ENCODE measurements at places on chromosomes 13 and 19.

DNA sequence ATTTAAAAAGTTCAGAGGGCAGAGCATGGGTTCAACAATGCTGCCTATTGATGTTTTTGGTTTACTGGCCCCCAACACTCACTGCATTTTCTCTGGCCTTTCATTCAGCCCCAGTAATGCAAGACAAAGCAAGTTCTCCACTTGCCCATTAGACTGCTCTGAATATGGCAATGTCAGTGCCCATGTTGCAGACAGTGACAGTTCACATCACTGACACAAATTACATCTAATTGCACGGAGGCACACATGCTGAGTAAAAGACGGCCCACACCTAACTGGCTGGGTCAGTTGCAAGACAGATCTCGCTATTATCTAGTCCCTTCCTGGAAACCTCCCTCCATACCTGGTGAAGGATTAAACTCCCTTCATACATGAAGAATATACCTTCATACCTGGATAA, 54.0 kb downstream of the ENOX1 start:
- no peak for DNase-seq

- DNase-seq: peak; percentile 72
Measured at GRCh38 chr13:57630661-57631595, 616 bp upstream of the PCDH17 start.

DNA sequence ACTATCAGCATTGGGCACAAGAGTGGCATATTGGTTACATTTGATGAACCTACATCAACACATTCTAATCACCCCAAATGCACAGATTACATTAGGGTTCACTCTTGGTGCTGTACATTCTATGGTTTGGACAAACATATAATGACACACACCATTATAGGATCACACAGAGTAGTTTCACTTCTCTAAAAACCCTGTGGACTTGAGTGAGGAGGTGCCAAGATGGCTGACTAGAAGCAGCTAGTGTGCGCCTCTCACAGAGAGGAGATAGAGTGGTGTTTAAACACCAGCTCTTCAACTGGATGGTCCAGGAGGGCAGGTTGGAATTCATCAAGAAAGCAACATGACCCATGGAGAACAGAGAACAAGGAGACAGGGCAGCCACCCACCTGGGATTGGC, 265.6 kb downstream of the TDRD3 start:
- DNase-seq: no peak

DNA sequence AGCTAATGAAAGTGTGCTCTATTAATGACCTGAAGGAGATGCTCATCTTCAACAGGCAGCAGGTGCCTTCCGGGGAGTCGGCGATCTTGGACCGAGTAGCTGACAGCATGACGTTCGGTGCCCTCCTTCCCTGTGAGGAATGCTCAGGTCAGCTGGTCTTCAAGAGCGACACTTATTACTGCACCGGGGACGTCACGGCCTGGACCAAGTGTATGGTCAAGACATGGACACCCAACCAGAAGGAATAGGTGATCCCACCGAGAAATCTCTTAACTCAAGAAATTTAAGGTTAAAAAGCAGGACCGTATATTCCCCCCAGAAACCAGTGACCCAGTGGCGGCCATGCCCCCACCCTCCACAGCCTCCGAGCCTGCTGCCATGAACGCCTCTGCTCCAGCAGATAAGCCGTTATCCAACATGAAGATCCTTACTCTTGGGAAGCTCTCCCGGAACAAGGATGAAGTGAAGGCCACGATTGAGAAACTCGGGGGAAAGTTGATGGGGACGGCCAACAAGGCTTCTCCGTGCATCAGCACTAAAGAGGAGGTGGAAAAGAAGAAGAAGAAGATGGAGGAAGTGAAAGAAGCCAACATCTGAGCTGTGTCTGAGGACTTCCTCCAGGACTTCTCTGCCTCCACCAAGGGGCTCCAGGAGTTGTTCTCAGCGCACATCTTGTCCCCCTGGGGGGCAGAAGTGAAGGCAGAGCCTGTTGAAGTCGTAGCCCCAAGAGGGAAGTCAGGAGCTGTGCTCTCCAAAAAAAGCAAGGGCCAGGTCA, 22.8 kb upstream of the ANKRD10 start:
- no peak for DNase-seq

- no peak for DNase-seq
Measured at GRCh38 chr13:79258489-79258888, 147.6 kb downstream of the RBM26 start.

GRCh38 chr13:76798037-76798436, 88.2 kb downstream of the KCTD12 start:
- DNase-seq: no peak

DNA sequence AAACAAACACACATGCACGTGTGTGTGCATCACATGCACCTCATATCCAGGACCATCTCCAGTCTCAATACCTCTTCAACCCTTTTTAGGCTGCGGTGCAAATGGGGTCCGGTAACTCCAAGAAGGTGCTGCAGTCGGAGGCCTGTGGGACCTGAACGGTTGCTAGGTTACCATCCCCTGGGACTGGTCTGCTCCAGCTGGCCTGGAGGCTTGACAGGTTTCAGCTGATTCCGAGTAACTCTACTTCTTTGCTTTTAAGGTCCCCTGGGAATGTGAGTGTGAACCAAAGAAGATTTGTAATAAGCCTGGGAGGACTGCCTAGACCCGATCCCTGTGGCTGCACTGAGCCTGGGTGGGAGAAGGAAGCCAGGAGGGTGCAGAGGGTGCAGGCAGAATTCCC, 117.5 kb downstream of the CCNA1 start:
- DNase-seq: no peak

DNA sequence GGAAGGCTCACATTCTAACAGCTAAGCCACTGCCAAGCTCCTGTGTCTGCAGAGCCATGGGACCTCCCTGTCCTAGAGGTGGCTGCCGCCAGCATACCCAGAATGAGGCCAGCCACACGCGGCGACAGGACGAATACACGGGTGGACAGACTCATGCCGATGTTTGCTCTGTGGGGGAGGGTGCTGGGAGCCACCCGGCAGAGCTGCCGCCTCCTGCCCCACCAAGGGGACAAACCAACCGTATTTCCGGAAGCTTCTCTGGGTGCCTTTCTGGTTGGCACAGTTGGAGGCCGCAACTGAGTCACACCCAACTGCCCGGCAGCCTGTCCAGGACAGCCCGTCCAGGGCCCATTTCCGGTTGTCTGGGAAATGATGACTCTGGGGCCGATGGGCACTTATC, 20.3 kb downstream of the C13orf46 start:
- no peak for DNase-seq

GRCh38 chr13:22103046-22104027, 432.5 kb downstream of the FGF9 start:
- DNase-seq: no peak

GRCh38 chr19:2409352-2409912, 18.0 kb downstream of the TIMM13 start:
- no peak for DNase-seq

DNA sequence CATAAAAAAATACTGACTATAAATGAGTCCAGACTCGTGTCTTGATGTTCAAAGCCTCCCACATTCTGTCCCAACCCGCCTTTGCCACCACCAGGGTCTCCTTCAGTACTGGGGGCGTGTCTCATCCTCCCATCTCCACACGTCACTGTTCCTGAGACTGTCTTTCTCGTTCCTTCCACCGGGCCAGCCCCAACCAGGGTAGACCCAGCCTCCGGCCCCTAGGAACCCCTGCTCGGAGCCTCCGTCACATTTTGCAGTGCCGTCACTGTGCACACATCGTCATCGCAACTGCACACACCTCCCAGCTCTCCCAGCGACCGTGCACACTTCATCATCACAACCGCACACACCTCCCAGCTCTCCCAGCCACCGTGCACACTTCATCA, 73.4 kb downstream of the SPACA7 start:
- no peak for DNase-seq

DNA sequence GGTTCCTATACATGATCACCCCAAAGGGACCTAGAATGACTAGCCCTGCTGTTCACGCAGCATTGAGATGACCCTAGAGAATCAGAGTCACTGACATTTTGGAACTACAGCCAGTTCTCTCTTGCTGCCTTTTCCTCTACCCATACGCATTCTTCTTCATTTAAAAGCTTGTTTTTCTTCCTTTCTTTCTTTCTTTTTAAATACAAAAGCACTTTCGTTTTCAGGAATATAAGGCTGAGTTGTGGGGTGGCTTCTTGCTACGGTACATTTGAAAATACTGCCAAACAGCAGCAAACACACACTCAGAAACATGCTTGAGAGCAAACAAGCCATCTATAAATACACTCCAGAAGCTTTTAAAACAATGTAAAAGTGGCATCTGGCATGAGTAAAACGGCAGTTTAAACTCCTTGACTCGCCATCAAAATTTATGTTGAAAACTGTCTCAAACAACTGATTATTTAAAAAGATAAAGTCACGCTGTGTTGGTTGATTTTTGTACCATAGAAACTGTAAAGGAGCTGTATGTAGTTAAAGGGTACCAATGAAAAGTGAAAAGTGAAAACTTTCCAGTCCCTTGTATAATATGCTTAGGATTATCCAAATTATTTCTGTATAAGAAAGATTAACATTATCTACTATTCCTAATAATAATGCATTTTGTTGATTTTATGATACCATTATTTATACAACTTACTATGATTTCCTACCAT, 95.6 kb downstream of the PCDH9 start:
- DNase-seq: no peak

- DNase-seq: no peak
Measured at GRCh38 chr13:112521073-112521685, 66.8 kb downstream of the TUBGCP3 start.

DNA sequence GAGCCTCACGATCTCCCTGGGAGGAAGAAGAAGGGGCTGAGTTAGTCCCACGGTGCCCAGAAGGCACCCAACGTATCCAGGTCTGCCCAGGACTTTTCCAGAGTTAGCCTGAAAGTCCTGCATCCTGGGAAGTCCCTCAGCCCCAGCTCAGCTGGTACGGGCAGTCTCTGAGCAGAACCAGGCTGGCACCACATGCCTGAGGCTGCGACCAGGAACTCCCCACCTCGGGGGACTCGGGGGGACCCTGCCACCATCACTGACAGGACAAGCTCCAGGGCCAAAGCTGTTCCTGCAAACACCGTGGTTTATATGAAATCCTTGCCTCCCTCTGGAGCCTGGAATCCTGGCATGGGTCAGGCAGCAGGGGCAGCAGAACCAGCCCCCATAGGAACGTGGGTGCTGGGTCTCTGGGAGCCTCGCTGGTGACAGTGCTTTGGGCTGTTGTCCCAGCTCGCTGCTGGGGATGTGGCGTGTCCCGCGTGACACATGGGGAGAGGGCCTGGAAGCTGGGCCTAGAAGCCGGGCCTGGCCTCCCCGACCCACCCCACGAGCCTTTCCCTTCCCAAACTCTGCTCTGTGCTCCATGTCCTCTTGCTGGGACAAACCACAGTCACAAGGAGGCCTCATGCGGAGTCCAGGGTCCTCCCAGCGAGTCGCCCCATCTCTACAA, 55.5 kb downstream of the GNG7 start:
- DNase-seq: no peak

DNA sequence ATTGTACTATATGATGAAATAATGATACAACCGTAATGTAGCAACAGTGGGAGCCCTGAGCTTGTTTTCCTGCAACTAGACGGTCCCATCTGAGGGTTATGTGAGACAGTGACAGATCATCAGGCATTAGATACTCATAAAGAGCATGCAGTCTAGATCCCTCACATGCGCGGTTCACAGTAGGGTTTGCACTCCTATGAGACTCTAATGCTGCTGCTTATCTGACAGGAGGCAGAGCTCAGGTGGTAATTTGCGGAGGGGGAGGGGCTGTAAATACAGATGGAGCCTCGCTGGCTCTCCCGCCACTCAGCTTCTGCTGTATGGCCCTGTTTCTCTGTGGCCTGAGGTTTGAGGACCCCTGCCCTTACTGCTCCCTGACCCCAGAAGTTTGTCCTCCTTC, 13.7 kb downstream of the EPHX3 start:
- DNase-seq: no peak

DNA sequence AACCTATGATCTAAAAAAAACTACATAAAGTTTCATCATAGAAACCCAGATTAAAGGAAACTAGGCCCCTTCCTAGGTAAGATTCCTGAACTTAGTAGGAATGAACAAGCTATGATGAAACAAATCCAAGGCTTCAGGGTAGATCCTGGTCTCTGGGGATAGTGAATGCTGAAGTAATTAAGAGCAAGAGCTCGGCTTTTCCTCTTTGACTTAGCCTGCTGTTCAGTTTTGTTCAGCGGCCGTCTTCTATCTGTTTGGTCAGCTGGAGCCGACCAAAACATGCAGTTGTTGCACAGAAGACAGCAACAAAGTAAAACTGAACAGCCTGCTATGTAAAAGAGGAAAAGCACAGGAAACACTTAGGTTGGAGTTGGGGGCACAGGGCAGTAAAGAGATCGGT, 44.1 kb upstream of the RFXAP start:
- no peak for DNase-seq

GRCh38 chr19:3440082-3440481, 40.2 kb downstream of the SMIM24 start:
- no peak for DNase-seq

GRCh38 chr19:33273065-33273736, 29.1 kb downstream of the CEBPA start:
- no peak for DNase-seq

GRCh38 chr19:5291588-5292193, 48.9 kb downstream of the PTPRS start:
- no peak for DNase-seq

- no peak for DNase-seq
Measured at GRCh38 chr13:39956036-39956435, 300.6 kb downstream of the COG6 start.

- no peak for DNase-seq
Measured at GRCh38 chr13:39957868-39958677, 302.6 kb downstream of the COG6 start.

DNA sequence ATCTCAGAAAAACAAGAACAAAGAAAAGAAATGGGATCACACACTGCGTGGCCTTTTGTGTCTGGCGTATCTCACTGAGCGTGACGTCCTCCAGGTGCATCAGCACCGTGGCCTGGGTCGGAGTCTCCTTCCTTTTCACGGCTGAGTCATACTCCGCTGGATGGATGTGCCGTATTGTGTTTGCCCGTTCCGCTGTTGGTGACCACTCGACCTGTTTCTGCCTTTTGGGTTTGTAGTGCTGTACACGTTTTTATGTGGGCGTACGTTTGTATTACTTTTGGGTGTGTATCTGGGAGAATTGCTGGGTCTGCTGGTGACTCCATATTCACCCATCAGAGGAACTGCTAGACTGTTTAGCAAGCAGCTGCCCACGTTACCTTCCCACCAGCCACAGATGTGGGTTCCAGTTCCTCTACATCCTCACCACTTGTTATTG, 11.4 kb downstream of the ARID3A start:
- no peak for DNase-seq

DNA sequence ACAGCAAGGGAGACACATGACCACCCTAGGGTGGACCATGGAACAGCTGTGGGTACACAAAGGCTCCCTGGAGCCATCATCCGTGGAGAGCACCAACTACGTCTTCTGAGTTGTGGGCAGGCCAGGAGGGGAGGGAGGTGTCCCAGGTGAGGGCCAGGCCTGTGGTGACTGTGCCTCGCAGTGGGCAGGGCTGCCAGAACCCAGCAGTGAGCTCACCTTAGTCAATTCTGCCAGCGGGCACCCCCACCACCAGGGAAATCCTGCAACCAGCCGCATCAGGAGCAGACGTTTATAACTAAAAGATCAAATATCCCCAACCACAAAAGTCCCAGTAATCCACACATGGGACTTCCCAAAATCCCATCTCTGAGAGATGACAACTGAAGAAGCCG, 19.6 kb downstream of the ELL start:
- DNase-seq: no peak

Data from anterior cingulate cortex (tissue), 58 donors.